ENCODE measurements at places on chromosomes 7 and 10. TPM values are rescaled to one million over a fixed set of nuclear protein-coding genes. Genes with fewer than 3 reads are reported as not detected.

The CALN1 gene
- not detected for total RNA-seq

The C10orf95 gene
- 1.4 TPM for total RNA-seq

DNA sequence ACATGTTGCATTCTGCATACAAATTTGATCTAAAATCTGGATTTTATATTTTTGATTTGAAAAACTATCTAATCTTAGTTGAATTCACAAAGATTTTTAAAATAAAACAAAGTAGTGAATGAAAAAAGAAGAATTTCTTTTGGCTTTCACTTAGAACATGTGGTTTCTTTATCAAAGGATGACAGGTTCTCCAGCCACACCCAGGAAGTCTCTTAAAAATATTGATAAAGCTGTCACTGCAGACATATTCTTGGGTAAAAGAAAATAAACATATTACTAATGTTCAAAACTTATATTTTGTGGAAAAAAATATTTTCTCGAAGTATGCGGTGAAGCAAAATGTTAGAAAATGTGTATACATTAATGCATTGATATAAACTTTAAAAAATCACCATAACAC is 44.3 kb downstream of the ARL4A start:
- H3K4me3 ChIP-seq = no peak overlapping the region
- H3K4me1 ChIP-seq = no peaks in the 10 kb centered on the region
- no peaks in the 10 kb centered on the region for H3K36me3 ChIP-seq
- H3K27me3 ChIP-seq = no peaks in the 10 kb centered on the region
- no peak overlapping the region for H3K27ac ChIP-seq

DNA sequence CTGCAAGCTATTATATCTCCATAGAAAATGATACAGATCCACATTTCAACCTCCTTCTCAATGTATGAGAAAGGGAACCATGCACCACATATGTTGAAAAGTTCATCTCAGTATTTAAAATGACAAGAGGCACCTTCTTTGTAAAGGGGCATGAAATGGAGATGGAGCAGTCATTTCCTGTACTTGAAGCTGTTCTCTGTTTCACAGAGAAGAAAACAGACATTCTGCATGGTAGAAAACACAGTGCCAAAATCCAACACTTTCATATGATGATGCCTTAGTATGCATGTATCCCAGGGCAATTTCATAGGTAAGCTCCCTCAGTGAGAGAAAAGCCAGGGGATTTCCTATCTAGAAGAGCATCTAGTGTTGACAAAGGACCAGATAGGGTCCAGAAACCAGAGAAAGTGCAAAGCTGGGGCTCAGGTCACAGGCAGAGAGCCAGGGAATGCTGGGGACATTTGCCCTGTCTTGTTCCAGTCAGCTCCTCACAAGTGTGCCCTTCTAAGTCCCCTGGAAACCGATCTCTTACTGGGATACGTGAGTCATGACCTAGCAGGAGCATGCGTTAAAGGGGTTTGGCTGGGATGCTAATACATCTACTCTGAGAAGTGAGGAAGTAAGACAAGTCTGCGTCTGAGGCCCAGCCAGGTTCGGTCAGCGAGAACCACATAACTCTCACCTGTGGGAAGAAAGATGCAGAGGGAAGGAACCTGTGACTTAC is 118.7 kb downstream of the ICA1 start:
- H3K4me3 ChIP-seq = no peak overlapping the region
- H3K27ac ChIP-seq = no peak overlapping the region
- H3K36me3 ChIP-seq = no peaks in the 10 kb centered on the region
- no peaks in the 10 kb centered on the region for H3K27me3 ChIP-seq

The NACAD gene
- 0.24 TPM for total RNA-seq

GRCh38 chr10:103677486-103678177 is 177.7 kb downstream of the SH3PXD2A start:
- H3K36me3 ChIP-seq = no peaks in the 10 kb centered on the region
- DNase-seq = no peak
- H3K27me3 ChIP-seq = no peaks in the 10 kb centered on the region
- no peak overlapping the region for H3K27ac ChIP-seq
- no peaks in the 10 kb centered on the region for H3K4me1 ChIP-seq
- H3K4me3 ChIP-seq = no peak overlapping the region

The AKAP9 gene
- total RNA-seq = 71.3 TPM

The KLF6 gene
- 27.7 TPM for total RNA-seq

GRCh38 chr7:30970594-30971094 is 6.9 kb downstream of the GHRHR start:
- no peak overlapping the region for H3K27ac ChIP-seq
- H3K4me1 ChIP-seq = no peaks in the 10 kb centered on the region
- DNase-seq = no peak
- peaks cover 45% of the 10 kb centered on the region for H3K27me3 ChIP-seq

- no peaks in the 10 kb centered on the region for H3K36me3 ChIP-seq
- H3K4me1 ChIP-seq = no peaks in the 10 kb centered on the region
- H3K27ac ChIP-seq = no peak overlapping the region
- no peak overlapping the region for H3K4me3 ChIP-seq
- no peaks in the 10 kb centered on the region for H3K27me3 ChIP-seq
- no peak for DNase-seq
Observed at GRCh38 chr7:152395112-152395511, 40.7 kb downstream of the KMT2C start.

DNA sequence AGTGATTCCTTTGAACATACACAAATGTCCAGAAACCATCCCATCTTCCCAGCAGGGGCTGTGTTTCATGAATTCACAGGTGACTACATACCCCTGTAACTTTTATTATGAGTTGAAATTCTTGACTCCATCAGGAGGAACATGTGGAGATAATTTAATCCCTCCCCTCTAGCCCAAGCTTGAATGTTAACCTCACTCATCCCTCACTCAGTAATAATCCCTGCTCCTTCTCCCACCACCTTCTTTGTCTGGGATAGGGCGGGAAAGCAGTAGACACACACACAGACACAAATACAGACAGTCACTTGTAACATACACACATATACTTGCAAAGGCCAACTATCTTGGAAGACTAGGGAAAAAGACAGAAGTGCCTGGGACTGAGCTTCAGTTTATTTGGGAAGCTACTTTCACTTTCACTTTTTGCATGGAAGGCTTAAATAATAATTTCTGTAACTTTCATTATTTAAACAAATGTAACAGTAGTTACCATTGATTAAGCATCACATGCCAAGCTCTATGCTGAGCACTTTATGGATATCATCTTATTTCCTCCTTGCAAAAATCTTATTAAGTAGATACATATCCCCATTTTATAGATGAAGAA is 7.3 kb downstream of the AASS start:
- H3K27ac ChIP-seq = no peak overlapping the region
- H3K4me1 ChIP-seq = no peaks in the 10 kb centered on the region
- peak overlapping the region; percentile 50 for H3K4me3 ChIP-seq
- H3K36me3 ChIP-seq = no peaks in the 10 kb centered on the region
- DNase-seq = no peak
- no peaks in the 10 kb centered on the region for H3K27me3 ChIP-seq

The KLLN gene
- 0.57 TPM for total RNA-seq

- H3K36me3 ChIP-seq = no peaks in the 10 kb centered on the region
- no peak for DNase-seq
- peaks cover 15% of the 10 kb centered on the region for H3K4me1 ChIP-seq
- no peak overlapping the region for H3K27ac ChIP-seq
- H3K4me3 ChIP-seq = no peak overlapping the region
Observed at GRCh38 chr10:30579574-30579973, 50.0 kb downstream of the LYZL2 start.

DNA sequence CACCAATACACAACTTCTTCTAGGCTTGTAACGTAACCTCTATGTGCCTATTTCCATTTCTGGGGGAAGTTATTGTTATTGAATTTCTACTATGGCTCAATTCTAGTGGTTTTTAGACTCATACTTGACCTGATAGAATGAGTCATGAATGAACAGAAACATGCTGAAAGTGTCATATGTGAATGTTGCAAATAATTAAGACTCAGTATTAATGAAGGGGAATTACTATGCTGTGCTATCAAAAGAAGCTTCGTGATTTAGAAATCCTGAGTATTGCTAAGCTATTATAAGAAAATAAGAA is 135.1 kb upstream of the ZWINT start:
- no peaks in the 10 kb centered on the region for H3K4me1 ChIP-seq
- DNase-seq = no peak
- no peak overlapping the region for H3K27ac ChIP-seq
- H3K36me3 ChIP-seq = no peaks in the 10 kb centered on the region
- no peak overlapping the region for H3K4me3 ChIP-seq

DNA sequence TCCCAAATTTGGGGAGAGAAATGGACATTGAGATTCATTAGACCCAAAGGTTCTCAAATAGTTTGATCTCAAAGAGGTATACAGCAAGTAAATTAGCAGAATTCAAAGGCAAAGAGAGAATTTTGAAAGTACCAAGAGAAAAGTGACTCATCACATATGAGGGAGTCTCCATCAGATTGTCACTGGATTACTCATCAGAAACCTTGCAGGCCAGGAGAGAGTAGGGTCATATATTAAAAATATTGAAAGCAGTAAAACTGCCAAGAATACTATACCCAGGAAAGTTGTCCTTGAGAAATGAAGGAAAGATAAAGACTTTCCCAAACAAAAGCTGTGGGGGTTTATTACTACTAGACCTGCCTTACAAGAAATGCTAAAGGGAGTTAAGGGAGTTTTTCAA is 140.6 kb downstream of the TMEM168 start:
- H3K4me3 ChIP-seq = no peak overlapping the region
- no peaks in the 10 kb centered on the region for H3K4me1 ChIP-seq
- no peak for DNase-seq
- no peak overlapping the region for H3K27ac ChIP-seq

DNA sequence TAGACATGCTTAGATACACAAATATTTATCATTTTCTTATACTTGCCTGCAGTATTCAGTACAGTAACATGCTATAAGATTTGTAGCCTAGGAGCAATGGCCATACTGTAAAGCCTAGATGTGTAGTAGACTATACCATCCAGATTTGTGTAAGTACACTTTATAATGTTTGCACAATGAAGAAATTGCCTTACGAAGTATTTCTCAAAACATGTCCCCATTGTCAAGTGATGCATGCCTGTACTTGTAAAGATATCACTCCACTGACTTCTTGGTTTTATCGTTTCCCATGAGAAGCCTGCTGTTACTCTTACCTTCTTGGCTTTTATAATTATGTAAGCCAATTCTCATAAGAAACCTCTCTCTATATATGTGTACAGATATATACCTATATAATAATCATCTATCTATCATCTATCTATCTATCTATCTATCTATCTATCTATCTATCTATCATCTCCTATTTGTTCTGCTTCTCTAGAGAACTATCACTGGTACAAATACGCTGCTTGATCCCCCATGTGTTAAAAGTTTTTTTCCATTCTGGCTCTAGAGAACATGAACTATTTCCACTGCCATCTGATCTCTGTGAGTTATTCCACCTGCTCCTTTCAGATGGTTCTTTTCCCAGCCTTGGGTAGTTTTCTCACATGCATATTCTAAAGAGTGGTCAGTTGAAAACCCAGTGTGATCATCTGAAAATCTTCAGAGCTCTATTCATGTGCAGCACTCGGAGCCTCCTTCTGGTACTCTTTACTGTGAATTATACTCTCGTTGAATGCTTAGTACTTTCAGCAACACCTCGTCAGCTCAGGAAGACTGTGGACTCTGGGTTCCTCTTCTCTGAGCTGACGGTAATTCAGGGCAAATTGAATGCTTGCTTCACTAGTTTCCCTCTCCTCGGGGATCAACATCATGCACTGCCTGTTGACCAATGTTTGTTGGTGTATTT is 14.5 kb upstream of the VCL start:
- no peak overlapping the region for H3K4me3 ChIP-seq
- H3K36me3 ChIP-seq = no peaks in the 10 kb centered on the region
- no peak overlapping the region for H3K27ac ChIP-seq
- DNase-seq = no peak

The CNTNAP2 gene
- total RNA-seq = not detected
